ENCODE measurements at places on chromosomes 11 and 22.

GRCh38 chr11:23543651-23544222, 683.5 kb upstream of the CCDC179 start:
- DNase-seq = no peak

DNA sequence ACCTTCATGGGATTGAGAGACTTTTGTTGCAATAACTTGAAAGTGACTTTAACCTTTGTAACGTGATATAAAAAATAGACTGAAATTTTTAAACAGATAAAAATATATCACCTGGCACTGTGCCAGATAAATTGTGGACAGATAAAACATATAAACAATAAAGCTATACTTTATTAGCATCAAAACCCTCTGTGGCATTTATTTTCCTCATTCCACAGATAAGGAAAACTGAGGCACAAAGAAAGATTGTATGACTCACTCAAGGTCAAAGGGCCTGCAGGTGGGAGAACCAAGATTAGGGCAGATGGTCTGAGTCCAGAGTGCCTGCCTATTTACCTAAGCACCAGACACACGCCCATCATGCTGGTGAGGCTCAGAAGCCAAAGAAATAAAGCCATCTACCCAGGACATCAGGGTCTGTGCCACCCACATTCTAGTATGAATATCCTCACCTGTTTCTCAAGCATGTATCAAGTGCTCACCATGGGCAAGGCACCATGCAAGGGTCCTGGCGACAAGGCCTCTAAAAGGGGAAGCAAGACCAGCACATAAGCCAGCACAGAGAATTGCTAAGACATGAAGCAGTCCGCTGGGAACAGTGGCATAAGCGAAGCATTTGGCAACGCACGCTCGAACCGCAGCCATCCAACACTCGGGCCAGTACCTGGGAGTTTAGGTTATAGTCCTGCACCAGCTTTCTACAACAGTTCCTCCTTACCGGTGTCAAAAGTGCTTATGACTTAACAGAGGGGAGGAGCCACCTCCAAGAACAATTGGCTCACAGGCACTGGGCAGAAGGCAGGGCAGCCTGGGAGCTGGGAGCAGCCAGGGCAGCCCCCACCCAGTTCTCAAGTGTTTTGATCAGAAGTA, 17.6 kb downstream of the MYH9 start:
- no peak for DNase-seq

- no peak for DNase-seq
These were observed 4.5 kb upstream of the NEFH start for GRCh38 chr22:29475550-29475949.

- no peak for DNase-seq
These were observed 273.4 kb downstream of the TTC28 start for GRCh38 chr22:28406246-28406645.

GRCh38 chr11:94727819-94728218, 40.3 kb upstream of the AMOTL1 start:
- no peak for DNase-seq

DNA sequence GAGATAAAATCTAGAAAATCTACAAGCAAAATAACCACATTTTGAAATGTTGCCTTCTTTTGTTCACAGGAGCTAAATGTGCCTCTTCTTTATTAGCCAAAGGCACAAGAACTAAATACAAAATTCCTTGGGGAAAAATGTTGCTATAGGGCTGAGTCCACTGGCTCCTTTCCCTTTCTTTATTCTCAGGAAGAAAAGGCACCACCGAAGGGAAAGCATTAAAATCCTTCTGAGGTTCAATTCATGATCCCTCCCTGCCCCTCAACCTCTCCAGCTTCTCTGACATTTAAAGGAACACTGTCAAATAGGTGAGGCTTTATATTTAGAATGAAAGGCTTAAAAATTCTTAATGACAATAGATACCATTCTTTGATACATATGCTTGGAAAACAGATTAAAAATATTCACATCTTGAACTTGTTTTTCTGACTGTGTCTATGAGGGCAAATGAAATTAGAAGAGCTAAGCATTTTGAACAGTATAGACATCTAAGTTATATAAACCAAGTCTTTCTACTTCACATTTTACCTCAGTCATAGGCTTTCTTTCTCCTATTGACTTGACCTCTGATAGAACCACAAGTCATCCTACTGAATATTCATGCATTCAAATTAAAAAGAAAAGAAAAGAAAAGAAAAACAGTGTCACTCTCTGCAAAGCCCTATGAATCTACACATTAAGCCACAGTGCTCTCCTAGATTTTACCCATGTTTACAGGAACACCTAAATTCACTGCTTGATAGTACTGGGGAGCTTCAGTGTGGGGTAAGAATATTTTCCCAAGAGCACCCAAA, 148.2 kb downstream of the MAML2 start:
- DNase-seq = no peak

DNA sequence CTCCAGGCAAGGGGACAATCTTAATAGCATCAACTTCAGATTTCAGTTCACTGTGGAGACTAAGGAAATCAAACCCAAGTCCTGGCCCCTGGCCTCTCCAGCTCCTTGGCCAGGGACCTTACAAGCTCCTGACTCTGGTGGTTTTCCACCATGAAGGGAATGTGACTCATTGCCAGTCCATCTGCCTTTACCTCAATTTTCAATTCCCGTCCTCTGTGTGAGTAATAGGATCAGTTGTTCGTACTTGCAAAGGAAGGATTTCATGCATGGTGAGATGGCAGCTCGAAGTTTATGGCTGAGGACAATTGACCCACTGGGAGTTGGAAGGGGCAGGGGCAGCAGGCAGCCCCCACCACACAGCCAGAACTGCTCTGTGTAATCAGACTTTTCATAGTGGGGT, 42.5 kb downstream of the INSC start:
- DNase-seq = no peak

DNA sequence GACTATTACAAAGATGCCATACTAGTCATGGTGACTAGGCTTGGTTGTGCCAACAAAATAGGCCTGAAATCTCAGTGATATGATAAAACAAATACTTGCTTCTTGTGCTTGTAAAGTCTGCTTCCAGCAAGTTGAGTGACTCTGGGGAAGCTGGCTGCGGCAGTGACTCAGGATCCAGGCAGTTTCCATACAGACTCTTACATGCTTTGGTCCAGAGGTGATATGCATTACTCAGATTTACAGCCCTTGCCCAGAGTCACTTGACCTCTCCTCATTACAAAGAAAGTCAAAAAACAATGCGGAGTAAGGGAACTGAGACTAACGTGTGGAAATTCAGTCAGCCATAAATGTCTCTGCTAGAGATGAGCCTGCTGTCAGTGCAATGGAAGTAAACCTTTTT, 387.5 kb downstream of the KCNA4 start:
- DNase-seq = no peak

DNA sequence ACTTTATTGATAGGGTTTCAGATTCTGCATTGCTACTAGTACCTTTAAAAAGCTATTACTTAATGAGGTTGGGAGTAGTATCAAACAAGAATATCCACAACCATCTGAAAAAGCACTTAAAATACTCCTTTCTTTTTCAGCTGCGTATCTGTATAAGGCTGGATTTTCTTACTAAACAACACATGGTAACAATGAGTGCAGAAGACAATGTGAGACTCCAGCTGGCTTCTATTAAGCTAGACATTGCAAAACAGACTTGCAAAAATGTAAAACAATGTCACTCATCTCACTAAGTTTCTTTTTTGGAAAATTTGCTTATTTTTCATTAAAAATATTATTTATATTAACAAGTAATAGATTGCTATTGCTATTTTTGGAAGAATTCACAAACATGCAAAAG, 132.6 kb downstream of the WNT11 start:
- DNase-seq = no peak

GRCh38 chr11:110901441-110901840, 189.2 kb upstream of the ARHGAP20 start:
- DNase-seq = no peak

DNA sequence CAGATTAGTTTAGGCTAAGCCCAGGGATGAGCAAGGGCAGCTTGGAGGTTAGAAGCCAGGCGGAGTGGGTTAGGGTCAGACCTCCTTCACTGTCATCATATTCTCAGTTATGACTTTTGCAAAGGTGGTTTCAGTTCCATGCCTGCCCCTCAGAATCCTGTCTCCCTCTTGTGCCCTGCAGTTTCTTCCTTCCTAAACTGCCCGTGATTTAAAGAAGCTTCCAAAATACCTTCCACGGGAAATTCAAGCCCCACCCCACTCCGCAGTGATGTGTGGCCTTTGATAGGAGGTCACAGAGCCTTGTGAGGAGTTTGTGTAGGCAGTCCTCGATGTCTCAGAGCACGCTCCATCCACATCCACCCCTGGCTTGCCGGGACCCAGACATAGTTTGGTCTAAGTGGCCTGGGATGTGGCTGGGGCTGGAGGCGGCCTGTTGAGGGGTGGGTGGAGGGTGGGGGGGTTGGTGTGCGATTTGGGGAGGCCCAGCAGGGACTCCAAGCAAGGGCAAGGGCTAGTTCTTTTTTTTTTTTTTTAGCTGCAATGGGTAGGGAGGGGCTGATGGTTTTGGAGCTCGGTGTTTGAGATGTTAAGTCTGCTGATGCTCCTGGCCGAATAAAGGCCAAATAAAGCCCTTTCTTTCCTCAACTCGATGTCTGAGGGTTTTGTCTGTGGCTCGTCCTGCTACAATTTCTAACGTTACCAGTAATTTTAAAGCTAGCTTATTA, 1.6 kb upstream of the IFITM1 start:
- no peak for DNase-seq

DNA sequence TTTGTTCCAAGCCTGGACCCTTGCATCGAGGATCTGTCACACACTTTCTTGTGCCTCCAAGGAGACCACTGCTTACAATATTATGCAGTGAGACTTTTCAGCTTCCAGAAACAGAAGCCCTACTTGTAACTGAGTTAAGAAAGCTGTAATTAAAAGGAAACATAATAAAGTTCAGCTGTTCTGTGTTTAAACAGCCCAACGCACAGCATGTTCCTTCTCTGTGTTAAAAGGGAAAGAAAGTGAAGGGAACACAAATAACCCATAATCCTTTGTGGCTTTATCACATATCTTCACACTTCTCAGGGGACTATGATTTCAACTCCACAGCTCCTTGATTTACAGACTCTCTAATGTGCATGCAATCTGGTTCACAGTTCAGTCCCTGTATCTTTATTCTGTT, 200.3 kb upstream of the MTNR1B start:
- no peak for DNase-seq

GRCh38 chr11:134261626-134262488, 8.5 kb downstream of the ACAD8 start:
- no peak for DNase-seq

GRCh38 chr22:36935313-36935610, 21.8 kb downstream of the CSF2RB start:
- no peak for DNase-seq

- no peak for DNase-seq
These were observed 27.7 kb upstream of the TP53I11 start for GRCh38 chr11:44978274-44978960.

GRCh38 chr11:104798789-104799188, 99.5 kb downstream of the CASP12 start:
- no peak for DNase-seq

DNA sequence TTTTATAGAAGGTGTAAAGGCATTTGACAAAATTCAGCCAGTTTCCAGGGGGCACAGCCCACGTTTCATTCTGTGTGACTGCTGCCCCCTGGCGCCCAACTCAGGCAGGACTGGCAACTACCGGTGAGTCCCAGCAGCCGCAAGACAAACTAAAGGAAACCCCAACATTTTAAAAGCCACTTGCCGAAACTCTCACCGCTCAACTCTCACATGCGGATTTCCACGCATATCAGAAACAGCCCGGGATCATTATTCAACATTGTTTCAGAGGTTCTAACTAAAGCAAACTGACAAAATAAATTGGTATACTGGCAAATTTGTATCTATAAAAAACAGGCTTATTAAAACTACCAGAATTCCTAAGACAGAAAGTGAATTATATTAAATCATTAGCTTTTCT, 48.2 kb downstream of the MORC2 start:
- no peak for DNase-seq

DNA sequence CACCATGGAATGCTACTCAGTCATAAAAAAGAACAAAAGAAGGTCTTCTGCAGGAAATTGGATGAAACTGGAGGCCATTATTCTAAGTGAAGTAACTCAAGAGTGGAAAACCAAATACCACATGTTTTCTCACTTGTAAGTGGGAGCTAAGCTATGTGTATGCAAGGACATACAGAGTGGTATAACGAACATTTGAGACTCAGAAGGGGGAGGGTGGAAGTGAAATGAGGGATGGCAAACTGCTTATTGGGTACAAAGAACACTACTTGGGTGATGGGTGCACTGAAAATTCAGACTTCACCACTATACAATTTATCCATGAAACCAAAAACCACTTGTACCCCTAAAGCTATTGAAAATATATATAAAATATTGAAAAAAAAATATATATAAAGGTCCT, 13.4 kb upstream of the CAT start:
- no peak for DNase-seq

GRCh38 chr11:86957976-86958646, 2.9 kb upstream of the FZD4 start:
- no peak for DNase-seq

DNA sequence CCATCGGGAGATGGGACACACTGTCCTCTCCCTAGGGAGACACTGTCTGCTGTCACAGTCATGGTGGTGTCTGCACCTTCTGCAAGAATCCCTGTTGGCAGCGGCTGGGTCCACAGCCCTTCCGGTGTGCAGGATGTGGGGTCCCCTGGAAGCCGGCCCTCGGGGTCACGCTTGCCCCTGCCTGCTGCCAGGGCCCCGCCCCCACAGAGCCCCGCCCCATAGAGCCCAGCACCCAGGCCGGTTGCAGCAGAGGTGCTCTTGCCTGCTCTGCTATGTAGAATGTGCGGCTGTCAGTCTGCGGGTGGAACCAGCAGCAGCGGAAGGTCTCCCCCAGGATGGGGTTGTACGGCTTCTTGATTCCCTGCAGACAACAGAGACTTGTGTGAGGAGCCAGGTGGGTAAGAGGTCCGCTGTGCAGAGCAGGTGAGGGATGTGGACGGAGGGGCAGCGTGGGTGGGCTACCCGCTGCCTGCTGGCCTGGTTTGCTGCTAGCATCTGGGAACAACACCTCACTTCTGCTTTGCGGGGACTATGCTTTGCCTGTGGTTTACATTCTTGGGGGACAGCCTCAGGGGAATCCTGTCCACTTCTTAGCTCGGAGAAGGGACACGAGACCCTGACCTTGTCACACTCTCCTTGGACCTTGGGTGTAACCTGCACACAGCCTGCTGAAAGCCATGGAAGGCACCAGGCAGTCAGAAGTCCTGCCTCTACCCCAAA, 44.9 kb upstream of the CARS1 start:
- DNase-seq = no peak

- no peak for DNase-seq
These were observed 66.9 kb downstream of the RBFOX2 start for GRCh38 chr22:35961480-35962295.

DNA sequence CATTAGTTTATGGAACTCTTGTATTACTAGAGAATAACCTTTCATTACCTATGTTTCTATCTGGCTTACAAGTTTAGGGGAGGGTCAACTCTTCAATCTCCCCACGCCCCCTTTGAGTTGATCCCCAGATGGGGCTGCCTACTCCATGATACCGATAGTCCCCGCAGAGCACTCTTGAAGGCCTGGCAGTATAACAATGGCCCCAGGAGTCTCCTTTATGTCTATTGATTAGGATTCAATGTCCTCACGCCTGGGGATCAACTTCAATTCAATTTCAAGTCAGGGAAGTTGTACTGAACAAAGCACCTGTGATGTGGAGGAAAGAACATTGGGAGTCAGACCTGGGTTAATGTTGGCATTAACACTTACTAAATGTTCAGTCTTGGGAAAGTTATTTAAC, 520.2 kb downstream of the METTL15 start:
- DNase-seq = no peak
